ENCODE measurements at places on chromosomes 13 and 19.

DNA sequence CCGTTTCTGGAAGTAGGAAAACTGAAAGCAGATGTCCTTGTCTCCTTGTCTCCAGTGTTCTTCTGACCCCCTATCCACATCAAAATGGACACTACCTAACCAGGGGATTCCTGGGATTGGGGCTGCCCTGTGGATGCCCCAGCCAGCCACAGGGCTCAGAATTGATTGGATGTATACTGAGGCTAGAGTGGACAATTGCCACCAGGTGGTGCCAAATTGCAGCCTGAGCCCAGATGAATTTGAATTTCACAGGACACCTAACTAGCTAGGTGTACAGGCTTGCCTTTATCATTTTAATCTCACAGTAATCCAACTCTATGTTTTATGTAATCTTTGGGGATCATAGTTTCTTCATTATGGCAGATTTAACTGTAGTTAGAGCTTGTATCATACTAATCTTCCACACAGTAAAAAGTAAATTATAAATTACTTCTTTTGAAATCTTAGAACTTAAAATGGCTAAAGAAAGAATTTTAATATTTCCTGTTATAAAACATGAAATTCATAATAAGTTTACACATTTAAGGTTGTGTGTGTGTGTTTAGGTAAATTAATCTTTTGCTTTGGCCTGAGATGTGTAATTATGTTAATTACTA is 58.0 kb downstream of the PIBF1 start:
- DNase-seq: peak; percentile 10

DNA sequence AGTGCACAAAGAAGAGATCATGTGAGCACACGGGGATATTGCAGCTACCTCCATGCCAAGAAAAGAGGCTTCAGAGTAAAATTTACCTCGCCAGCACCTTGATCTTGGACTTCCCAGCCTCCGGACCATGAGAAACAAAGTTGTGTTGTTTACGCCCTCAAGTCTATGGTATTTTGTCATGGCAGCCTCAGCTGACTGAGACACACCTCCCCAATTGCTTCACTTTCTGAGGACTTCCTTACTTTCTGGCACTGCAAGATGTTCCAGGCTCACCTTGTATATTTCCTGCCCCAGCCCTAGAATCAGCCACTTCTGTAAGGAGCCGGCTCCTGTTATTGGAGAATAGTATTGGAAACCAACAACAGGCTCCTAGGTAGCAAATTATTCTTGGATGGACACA is 6.6 kb upstream of the CEBPG start:
- no peak for DNase-seq

- DNase-seq: no peak
Measured at GRCh38 chr13:95298971-95299621, 2.2 kb downstream of the ABCC4 start.

DNA sequence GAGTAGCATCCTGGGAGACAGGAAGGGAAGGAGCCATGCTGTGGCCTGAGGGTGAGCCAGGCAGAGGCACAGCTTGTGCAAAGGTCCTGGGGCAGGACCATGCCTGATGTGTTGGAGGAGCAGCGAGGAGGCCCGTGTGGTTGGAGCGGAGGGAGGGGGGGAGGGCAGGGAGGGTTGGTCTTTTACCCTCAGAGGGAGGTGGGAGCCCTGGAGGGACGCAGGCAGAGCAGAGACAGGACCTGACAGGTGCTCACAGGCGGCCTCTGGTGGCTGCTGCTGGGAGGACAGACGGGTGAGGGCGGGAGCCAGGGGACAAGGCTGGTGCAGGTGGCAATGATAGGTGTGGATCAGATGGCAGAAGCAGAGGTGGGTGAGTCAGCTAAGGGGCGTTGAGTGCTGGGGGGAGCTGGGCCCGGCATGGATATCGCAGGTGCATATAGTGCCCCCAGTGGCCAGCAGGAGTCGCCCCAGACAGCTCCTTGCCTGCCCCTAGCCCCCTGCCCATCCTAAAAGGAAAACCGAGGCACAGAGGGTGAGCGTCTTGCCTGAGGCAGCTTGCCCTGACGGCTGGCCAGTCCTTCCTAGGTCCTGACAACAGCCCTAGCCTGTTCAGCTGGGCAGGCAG is 9.8 kb upstream of the GNA15 start:
- no peak for DNase-seq

DNA sequence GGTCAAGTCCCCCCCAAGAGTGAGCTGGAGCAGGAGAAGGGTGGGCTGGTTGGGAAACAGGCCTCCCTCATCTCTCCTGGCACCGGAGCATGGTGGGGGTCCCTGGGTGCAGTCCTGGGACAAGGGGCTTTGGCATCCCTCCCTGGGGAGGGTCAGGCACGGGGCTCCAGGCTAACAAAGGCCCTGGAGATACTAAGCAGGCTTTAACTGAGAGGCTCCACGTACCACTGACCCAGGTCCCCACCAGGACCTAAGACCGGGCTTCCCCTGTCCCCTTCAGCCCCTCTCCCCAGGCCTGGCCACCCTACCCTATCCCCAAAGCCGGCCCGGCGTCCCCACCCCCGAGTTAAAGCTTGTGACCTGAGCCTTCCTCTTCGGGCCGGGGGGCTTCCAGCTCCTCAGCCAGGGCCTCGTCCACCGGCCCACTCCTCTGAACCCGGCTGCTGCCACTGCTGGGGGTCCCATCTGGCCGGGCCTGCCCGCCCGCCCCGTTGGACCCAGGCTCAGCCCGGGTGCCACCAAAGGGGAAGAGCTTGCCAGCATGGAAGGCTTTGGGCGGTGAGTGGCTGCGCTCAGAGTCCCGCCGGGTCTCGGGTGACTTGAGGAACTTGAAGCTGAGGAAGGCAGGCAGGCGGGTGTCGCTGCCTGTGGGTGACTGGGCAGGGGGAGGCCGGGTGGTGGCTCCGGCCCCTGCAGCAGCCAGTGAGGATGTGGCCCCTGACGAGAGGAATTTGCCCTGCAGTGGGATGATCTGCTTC is 10.1 kb downstream of the ANO8 start:
- no peak for DNase-seq

- no peak for DNase-seq
Measured at GRCh38 chr13:97165502-97166425, 56.4 kb upstream of the MBNL2 start.

- no peak for DNase-seq
Measured at GRCh38 chr19:1975162-1975480, 34.1 kb downstream of the CSNK1G2 start.

GRCh38 chr13:107518292-107518691 is 697.0 kb downstream of the LIG4 start:
- no peak for DNase-seq

DNA sequence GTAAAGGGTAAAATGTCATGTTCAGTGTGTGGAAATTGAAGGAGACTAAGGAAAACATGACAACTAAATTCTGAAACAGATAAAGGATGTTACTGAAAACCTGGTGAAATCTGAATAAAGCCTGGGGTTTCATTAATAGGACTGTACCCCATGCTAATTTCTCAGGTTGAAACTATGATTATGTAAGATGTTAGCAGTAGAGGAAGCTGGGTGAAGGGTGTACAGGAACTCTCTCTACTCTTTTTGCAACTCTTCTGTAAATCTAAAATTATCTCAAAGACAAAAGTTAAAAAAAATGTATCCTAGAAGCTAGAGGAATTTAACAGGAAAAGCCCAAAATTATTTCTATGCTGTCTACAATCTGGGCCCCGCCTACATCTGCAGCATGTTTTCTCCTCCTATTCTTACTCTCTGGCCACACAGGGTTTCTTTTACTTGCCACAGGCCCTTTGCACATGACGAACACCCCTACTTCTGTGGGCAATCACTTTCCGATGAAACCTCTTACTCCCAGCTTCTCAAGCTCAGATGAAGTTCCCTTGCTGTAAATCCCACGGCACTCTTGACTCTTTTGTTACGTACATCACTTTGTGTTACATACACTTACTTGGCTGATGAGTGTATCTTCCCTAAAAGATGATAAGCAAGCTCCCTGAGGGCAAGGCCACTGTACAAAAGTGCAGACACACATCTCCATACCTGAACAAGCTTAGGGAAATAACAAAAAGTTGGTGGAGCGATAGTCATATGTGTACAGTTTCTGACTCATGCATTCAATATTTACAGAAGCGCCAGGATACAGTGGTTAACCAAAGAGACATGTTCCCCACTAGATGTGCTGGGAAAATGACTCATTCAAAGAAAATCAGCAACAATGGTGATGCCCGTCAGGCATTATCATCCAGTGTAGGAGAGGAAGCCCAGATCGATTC is 32.6 kb downstream of the RUBCNL start:
- DNase-seq: no peak

DNA sequence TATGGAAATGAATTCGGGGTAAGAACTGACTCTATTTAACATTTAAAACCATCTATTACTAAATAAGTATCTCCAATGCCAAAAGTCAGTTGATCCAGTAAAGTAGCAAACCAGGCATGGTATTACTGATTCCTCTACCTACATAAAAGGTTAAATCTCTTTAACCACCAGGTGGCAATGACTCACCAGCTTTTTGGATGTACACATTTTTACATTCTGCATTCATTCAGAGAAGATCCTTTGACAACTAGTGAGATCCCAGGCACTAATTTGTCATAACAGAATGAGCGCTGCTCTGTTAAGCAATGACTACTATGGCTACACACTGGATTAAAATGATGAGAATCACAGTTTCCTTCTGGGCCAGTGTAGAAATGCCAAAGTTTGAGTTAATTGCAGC is 329.8 kb upstream of the GPC6 start:
- no peak for DNase-seq

- DNase-seq: no peak
Measured at GRCh38 chr19:722553-723101, 13.9 kb downstream of the PALM start.

GRCh38 chr13:46160471-46161066 is 21.4 kb downstream of the LCP1 start:
- DNase-seq: no peak

DNA sequence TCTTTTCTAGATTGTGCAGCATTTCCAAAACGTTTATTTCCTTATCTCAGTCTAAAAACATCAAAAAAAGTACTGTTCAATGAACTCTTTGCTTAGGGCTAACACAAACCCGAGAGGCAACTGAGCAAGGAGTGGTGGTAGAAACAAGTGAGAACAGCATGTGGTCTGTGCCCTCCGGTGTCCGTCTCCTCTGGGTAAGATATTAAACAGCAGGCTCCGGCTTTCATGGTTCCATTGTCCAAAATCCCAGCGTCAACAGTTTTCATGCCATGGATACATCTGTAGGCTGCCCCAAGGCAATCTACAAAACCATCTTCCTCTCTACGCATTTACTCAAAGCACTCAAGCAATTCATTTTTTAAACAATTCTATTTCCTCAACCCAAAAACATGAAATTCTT is 22.8 kb downstream of the DCLK1 start:
- DNase-seq: no peak

GRCh38 chr19:14091081-14091812 is 696 bp upstream of the SAMD1 start:
- DNase-seq: peak; percentile 96

- DNase-seq: no peak
Measured at GRCh38 chr19:35512831-35513627, 420 bp downstream of the DMKN start.

- no peak for DNase-seq
Measured at GRCh38 chr13:41296879-41297646, 14.0 kb upstream of the NAA16 start.

GRCh38 chr13:82850644-82851043 is 1031.6 kb downstream of the SLITRK1 start:
- no peak for DNase-seq

DNA sequence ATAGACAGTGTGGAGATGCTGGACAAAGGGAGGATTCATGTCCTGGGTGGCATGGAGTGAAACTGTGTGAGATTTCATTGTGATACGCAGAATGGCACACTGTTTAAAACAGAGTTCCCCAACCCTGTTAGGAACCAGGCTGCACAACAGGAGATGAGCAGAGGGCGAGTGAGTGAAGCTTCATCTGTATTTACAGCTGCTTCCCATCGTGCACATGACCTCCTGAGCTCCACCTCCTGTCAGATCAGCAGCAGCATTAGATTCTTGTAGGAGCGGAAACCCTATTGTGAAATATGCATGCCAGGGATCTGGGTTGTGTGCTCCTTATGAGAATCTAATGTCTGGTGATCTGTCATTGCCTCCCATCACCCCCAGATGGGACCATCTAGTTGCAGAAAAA is 72.5 kb downstream of the RAP2A start:
- no peak for DNase-seq

- no peak for DNase-seq
Measured at GRCh38 chr13:44385401-44385800, 11.8 kb downstream of the SERP2 start.

DNA sequence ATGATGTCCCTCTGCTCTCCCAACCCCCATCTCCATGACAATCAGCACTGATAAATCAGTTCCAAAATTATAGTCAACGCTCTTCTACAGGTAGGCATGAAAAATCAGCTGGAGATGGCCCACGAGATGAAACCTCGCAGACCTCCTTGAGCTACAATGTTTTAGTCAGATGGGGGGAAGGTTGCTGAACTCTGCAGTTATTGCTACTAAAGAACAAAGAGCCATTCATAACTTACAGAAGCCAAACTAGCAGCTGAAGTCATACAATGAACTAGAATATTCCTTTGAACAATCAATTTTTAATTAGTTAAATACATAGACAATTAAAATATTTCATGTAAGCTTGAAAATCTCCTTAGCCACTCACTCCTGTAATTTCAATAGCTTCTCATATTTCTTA is 179.2 kb downstream of the NHLRC3 start:
- no peak for DNase-seq

DNA sequence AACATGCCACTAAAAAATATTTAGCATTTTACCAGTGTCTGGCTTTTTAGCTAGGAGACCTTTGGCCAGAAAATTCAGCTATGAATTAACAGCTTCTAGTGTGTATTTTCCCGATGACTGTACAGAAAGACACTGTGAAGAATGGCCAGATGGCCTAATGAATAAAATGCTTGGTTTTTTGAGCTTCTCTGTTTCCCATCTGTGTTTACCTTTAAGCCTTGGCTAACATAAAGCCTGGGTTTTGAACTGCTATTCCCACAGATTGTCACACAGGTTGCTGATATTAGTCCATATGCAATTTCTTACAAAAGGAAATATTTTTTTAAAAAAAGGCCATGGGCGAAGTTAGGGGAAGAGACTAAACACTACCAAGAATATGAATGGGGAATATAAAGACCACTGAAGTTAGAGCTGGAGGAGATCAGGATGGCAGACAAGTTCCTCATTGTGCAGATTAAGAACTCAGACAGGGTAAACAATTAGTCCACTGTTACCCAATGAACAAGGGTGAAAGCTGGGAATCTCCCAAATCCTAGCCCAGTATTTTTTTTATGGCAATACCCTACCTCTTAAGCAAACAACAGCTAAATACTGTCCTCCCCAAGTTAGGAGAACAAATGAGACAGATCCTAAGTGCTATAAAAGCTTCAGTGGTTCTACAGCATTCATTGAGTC is 95.1 kb downstream of the DCT start:
- DNase-seq: no peak

GRCh38 chr19:46975011-46975924 is 44.4 kb upstream of the NPAS1 start:
- DNase-seq: no peak

- no peak for DNase-seq
Measured at GRCh38 chr19:41096353-41096752, 8.1 kb downstream of the CYP2A13 start.

- no peak for DNase-seq
Measured at GRCh38 chr13:50107205-50107604, 92.0 kb downstream of the KCNRG start.

GRCh38 chr19:57302020-57302465 is 18.2 kb upstream of the ZNF543 start:
- DNase-seq: no peak

- no peak for DNase-seq
Measured at GRCh38 chr13:83007226-83007625, 875.0 kb downstream of the SLITRK1 start.

All from right kidney (tissue), 9 donors.